ENCODE measurements at places on chromosomes 13 and 19.

- no peak for DNase-seq
Observed at GRCh38 chr13:30456290-30456689, 9.4 kb downstream of the HMGB1 start.

DNA sequence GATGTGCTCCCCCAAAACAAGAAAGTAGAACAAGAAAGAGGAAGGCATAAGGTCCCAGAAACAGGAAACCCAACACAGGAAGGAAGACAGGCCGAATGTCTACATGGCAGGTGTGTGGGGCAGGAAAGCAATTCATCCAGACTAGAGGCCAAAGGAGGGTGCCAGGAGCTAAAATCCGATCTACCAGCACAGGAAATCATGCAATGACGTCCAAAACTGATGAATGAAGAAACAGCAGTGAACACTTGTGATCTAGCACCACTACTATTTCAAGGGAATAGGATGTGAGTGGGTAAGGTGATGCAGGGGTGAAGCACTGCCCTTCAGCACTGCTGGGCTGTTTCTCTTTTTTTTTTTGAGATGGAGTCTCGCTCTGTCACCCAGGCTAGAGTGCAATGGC lies 59.1 kb downstream of the DOCK9 start:
- peak; percentile 32 for DNase-seq

DNA sequence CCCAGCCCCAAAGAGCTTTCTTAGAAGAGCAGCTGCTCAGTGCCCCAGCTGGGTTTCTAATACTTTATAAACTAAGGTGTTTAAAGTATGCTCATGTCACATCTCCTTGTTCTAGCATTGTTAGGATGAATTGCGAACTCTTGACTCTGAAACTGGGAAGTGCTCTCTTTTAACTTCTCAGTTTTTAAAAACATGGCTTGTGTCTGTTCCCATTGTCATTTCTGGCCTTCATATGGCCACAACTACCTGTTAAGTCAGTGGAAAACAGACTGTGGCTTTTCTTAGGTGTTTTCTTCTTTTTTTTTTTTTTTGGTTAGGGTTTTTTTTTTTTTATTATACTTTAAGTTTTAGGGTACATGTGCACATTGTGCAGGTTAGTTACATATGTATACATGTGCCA lies 164.7 kb downstream of the KCNRG start:
- no peak for DNase-seq

DNA sequence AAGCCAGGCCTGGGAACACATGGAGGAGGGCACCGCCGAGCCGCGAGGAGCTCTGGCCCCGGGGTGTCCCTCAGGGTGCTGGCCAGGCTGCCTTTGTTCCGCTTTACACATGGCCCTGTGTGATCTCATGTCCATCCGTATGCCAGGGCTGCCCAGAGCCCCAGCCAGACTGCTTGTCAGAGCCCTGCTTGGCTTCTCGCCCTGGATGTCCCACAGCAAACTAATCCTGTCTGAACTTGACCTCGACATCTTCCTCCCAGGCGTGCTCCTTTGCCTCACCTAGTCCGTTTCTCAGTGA lies 14.3 kb downstream of the BCKDHA start:
- no peak for DNase-seq

DNA sequence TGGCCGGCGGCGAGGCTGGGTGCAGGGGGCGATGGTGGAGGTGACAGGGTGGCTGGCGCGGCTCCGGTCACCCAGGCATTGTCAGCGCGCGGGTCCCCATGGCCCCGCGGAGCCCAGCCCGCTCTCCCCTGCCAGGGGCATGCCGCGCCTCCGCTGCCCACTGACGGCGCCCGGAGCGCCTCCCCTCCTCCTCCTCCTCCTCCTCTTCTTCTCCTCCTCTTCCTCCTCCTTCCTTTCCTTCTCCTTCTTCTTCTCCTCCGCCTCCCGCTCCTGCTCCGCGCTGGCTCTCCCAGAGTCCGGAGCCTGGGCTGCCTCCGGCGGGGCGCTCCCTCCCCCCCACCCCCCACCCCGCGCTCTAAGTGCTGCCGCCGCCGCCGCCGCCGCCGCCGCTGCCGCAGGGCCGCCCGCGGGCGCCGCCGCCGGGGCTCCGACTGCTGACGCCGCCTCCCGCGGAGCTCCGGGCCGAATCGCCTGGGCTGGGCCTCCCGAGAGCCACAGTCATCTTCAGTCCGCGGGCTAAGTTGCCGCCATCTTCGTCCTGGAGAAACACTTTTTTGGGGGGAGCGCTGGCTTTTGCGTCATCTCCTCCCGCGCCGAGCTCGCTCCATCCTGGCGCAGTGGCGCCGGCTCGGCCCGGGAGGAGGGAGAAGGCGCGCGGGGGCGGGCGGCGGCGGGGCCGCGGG lies 348.3 kb downstream of the LIG4 start:
- no peak for DNase-seq

DNA sequence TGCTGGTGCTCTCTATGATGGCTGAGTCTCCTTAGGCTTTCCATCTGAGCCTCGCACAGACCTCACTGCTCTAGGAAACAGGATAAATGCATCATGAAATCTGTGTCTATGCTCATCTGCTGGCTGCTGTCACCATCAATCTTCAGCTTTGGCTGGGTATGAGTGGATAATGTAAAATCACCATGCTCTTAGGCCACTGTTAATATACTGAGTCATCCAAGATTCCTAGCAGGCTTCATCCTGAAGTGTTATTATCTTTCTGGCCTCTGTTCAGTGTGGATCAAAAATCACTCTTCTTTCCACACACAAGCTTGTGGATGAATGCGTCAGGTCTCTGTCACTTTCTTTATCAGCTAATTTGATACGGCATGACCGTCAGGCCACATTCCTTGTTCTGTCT lies 317.4 kb downstream of the NALCN start:
- DNase-seq, result no peak

DNA sequence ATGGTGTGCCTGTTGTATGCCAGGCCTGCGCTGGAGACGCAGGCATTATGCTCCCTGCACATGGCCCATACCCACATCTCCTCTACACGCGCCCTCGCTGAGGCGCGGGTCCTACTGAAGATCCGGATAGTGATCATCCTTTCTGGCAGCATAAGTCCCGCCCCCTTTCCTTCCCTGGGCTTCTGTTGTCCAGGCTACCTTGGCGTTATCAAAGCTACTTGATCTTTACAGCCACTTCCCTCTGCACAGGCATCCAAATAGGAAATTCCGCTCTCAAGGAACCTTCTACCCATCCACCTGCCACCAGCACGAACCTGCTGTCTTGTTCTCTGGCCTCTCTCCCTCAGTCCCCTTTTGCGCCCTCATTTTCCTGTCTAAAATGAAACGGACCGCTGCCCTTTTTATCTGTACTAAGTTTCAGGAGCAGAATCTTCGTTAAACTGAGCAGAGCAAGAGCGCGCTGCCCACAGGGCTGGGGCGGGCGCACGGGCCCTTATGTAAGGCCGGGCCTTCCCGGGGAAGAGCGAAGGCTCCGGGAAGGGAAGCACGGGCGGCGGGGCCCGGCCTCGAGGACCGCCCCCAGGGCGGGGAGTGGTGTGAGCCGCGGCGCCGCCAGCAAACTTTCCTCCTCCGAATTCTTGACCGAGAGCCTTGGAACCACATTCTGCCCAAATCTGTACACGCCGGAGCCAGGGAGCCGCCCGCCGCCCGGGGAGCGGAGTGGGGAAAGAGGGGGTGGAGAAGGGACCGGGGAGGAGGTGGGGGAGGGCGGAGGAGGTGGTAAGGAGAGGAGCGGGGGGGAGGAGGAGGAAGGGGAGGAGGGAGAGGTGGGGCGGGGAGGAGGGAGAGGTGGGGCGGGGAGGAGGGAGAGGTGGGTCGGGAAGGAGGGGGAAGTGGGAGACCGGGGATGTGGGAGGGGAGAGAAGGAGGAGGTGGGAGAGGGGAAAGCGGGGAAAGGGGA lies 920 bp upstream of the UBE2L5 start:
- DNase-seq, result peak; percentile 58

GRCh38 chr13:88086577-88086976 lies 415.4 kb downstream of the SLITRK5 start:
- DNase-seq, result no peak

DNA sequence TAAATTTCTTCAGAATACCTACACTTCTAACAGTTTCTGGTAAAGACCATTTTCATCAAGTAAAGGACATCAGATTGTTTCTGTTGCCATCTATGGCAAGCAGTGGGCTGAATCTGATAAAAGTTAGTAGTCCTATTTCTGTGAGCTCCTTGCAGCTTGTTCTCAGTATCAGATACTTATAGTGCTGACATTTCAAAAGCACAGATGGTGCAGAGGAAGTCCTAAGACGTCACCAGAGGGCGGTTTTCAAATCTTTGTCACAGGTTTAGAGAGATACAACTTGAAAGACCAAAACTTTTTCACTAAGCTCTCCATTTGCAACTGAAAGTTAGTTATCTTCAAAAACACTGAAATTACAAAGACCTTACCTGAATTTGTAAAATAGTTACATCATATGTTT lies 719.8 kb downstream of the SLITRK1 start:
- DNase-seq, result no peak

DNA sequence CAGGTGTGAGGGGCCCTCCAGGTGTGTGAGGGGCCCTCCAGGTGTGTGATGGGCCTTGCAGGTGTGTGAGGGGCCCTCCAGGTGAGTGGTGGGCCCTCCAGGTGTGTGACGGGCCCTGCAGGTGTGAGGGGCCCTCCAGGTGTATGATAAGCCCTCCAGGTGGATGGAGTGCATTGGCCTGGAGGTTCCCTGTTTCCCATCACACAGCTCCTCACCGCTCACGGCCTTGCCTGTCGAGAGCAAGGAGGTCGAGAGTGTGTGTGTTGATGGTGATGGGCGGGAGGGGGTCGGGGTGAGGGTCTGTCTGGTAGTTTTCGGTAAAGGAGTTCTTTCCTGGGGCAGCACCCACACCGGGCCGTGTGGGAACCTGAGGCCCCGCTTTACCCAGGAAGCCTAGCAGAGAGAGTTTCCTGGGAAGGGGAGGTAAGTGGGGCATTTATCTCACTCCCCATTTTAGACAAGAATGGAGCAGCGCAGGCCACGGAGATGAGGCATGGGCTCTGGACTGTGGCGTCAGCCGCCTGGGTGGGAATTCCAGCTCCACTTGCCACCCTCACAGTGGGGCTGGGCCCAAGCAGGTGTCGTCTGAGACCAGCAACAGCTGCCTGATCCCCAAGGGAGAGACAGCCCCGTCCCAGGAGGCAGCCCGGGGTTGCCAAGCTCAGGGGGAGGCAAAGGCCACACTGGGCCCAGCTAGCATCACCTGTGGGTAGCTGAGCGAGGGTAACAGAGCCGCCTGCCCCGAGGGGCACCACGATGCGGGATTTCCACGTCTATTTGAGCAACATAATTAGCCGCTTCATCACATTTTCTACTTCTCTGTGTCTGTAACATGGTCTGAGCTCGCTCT lies 10.9 kb upstream of the GAS6 start:
- no peak for DNase-seq

DNA sequence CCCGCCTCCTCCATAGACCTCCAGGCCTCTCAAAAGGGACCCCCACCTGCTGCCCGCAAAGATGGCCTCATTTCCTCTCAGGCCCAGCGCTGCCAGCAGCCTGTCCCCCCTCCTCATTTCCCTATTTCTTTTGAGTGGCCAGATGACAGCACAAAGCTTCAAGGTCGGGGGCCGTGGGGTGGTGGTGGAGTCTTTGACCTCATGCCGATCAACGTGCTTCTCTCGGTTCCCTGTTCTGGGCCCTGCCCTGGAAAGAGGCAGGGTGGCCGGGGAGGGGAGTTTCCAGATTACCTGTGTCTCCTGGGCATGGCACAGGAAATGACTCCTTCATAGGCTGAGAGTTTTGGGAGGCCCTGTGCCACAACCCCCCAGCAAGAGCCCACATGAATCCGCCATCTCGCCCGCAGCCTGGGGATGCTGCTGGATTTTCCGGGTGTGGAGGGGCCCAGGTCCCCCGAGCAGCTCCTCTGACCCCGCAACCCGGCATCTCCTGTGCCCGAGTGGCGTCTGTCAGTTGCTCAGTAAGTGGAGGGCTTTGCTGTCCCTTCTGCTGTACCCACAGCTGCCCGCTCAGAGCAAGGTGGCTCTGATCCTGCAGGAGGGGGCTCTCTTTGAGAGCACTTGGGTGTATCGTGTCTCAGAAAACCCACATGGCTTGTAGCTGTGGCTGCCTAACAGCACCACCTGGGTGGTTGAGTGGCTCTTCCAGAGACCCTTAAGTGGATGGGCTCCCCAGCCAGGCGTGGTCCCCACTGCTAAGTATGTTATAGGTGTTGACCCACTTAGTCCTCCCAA lies 139.4 kb downstream of the SIPA1L3 start:
- peak; percentile 15 for DNase-seq

DNA sequence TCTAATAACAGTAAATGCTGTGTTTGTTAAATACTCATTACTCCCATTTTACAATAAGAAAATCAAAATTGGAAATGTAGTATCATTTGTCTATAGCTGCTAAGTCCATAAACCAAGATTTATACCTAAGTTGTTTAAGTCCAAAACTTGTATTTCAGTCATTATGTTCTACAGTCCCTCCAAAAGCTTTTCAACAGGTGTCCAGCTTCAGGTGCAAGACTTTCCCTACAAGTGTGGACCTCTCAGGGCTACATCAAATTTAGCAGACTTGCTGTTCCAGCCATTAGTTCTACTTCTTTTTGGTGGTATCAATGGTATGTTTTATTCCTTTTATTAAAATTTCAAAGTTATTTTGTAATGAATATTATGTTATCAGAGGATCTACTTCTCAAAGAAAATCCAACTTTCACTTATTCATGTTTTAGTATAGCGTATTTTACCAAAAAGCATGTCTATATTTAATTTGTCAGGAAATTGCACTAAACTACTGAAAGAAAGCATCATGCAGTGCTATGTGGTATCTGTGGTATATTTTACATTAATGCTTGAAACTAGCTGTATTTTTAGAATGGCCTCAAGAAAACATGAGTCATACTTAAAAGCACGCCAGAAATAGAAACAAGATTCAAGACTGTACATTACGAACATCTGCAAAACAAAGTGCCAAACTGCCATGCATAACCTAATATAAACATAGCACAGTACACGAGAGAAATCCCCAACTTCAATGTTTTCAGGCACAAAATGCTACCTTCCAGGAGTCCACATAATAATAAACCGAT lies 44.5 kb downstream of the VWA8 start:
- DNase-seq, result no peak

DNA sequence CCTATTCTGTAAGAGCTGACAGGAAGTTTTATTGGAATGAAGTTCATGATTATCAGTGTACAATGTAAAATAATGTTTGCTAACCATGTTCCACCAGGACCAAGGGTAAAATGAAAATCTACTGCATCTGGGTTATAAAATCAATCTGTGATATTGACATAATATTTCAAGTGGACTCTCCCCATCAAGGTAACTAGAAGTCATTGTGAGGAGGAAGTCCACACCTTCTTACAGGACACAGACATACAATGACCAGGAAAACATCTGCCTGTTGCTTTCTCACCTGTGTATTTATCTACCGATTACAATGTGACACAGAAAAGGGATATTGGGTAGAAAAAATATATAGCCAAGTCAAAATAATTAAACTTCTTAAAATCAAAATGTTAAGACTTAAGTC lies 140.7 kb upstream of the RFC3 start:
- no peak for DNase-seq

GRCh38 chr13:20411638-20412342 lies 113.9 kb downstream of the CRYL1 start:
- DNase-seq, result peak; percentile 75

GRCh38 chr13:67366533-67366932 lies 136.4 kb upstream of the PCDH9 start:
- no peak for DNase-seq

Data from activated CD4-positive, alpha-beta memory T cell treated with anti-CD3 and anti-CD28 coated beads for 36 hours (primary cell).